ENCODE measurements at places on chromosomes 3 and 15. TPM values are rescaled to one million over a fixed set of nuclear protein-coding genes. Genes with fewer than 3 reads are reported as not detected.

DNA sequence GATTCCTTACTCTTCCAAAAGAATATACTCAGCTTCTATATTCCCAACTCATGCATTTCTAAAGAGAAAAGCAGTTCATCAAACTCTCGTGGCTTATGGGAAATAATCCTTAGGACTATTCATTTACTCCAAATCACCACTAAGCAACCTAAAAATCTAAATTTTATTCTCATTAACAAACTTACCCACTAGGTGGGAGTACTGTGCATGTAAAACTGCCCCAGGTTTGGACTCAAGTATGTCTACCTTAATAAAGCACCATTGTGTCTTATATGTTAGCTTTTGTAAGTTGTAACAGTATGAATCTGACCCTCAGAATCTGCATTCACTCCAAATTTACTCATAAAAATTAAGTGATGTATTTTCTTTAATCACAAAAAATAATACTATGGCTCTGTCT is 25.3 kb downstream of the RAD18 start:
- peak; percentile 16 for DNase-seq

Gene GCSAM
- not detected for total RNA-seq

Gene FEZF2
- total RNA-seq: not detected

GRCh38 chr15:68812597-68813431 is 7.9 kb downstream of the ANP32A start:
- DNase-seq: no peak

Gene SLC9C1
- 0.03 TPM for total RNA-seq

- no peak for DNase-seq
Observed at GRCh38 chr3:43723121-43723734, 32.5 kb downstream of the ABHD5 start.

DNA sequence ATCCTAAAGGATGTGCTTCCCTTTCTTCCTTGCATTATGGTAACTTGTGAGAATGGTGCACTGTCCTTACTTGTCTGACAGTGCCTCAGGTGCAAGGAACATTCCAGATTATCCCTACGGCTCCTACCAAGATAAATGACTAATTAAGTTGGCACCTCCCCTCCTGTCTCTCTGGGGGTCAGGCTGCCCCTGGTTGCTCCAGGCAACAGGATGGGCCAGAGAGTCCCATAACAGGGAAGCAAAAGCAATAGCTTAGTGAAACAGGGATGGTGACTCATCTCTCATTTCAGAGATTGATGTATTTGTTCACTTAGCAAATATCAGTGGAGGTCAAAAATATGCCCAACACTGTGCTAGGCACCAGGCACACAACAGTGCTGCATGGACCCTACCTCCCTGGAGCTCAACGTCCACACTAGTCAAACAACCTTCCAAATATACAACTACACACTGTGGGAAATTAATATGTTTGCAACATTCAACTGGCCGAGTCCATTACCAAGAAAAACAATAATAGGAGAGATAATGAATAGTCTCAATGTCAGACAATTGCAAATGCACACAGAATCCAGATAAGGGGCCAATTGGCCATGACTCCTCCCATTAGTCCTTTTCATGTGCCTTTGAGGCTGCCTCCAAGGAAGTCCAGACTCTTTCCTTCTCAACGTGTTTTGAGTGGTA is 249.0 kb downstream of the TLE3 start:
- DNase-seq: no peak

Gene SLC15A2
- total RNA-seq: 6.5 TPM

GRCh38 chr3:29241855-29242254 is 39.0 kb upstream of the RBMS3 start:
- DNase-seq: no peak

DNA sequence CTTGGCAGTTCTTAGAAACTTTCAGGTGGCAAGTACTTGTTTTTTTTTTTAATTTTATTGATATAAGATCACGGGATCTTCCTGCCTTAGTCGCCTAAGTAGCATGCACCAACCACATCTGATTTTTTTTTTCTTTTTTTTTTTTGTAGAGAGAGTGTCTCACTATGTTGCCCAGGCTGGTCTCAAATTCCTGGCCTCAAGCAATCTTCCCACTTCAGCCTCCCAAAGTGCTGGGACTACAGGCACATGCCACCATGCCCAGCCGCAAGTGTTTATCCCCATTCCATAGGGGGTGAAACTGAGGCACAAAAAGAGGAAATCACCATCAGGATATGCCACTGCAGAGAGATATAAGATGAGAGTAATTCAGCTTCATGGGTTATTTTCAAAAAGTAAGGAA is 102.9 kb downstream of the IGF2BP2 start:
- no peak for DNase-seq

GRCh38 chr3:173735841-173736240 is 338.3 kb downstream of the NLGN1 start:
- DNase-seq: no peak

Gene CCRL2
- 1.5 TPM for total RNA-seq

DNA sequence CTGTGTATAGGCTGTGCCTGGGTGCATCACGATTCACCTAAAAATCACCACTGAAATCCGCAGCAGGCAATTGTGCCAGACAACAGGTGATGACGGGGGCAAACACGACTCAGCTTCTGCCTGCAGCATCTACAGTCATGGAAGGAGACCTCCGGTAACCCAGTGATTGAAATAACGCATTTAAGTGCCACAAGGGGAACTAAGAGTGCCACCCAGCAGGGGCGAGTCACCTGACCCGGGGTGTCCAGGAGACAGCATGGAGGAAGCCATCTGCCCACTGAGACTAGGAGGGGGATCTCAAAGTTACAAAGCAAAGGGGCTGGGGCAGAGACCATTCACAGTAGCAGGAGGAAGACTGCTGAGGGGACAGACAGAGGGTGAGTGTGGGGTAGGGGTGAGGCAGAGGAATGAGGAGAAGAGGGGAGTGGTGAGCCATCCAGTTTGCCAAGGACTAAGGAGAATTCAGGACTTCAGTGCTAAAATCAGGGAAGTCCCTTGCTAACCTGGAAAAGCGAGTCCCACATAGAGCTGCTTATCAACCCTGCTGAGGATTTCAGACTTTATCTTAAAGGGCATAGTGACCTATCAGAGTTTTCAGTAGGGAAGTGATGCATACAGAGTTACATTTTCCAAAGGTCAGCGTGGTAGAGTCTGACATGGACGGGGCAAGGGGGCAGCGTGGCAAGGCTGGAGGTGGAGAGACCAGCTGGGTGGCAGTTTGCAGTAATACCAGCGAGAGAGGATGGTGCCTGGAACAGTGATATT is 256.7 kb upstream of the HES1 start:
- no peak for DNase-seq

- peak; percentile 80 for DNase-seq
Observed at GRCh38 chr3:38003371-38003816, 12.8 kb downstream of the VILL start.

DNA sequence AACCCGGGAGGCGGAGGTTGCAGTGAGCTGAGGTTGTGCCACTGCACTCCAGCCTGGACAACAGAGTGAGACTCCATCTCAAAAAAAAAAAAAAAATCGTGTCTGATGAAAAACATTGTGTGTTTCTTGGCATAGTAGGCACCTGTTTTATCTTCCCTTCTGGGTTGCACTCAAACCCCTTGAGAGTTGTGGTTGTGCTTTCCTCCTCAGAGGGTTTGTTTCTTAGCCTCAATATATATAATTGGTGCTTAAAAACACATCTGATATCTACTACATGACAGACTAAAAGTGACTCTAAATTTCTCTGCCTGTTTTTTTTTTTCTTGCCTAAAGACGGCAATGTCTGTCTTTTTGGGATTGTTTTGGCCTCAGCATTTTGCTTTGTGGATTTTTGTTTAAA is 7.6 kb downstream of the NR1D2 start:
- DNase-seq: no peak

GRCh38 chr15:40796512-40796911 is 10.4 kb upstream of the ZFYVE19 start:
- no peak for DNase-seq

GRCh38 chr3:8311321-8311720 is 190.3 kb upstream of the LMCD1 start:
- DNase-seq: no peak

GRCh38 chr3:17740721-17741141 is 1.7 kb downstream of the TBC1D5 start:
- peak; percentile 68 for DNase-seq

- peak; percentile 75 for DNase-seq
Observed at GRCh38 chr3:123605789-123606234, 21.0 kb upstream of the HACD2 start.

DNA sequence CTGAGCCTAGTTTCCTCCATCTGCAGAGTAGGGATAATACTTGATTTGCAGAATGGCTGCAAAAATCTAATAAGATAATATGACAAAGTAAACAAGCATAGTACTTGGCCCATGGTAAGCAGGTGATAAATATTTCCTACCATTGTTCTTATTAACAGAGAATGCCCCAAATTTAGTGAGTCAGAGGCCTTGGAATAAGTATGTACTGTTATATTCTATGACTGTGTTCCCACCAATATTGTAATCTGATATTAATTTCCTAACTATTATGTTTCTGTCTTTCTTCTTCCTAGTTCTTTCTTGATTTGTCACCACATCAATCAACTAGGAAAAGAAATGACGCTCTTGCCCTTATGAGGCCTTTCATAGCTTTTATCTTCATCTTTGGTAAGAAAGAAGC is 178.4 kb upstream of the SLC2A2 start:
- DNase-seq: no peak

Gene CDCP1
- total RNA-seq: 7.0 TPM

DNA sequence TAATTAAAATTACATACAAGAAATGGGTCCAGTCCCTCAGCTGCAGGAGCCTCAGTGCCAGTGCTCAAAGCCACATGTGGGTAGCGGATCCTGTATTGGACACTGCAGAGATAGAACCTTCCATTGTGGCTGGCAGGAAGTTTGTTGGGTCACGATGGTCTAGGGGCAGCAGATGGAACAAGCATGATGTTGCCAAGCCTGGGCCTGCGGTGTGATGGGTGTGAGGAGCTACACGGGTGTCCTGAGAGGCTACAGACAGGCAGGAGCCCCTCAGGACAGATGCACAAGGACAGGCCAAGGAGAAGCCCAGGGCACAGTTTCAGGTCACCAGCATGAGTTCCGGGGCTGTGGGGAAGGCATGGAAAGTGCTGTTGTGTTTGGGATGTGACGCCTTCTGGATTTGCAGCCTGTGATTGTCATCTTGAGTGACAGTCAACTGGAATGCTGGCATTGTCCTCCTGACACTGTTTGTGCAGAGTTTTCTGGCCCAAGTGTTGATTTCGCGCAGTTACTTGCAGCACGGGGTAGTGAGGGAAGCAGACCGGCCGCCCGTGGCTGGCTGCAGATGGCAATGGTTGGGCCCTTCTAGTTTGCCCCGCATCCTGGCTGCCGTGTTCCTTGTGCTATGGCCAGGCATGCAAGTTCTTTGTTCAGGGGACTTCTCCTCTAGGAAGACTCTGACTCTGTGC is 177.1 kb downstream of the NSMCE3 start:
- no peak for DNase-seq

GRCh38 chr15:58583171-58583908 is 151.5 kb downstream of the LIPC start:
- no peak for DNase-seq

- DNase-seq: no peak
Observed at GRCh38 chr3:85838921-85839320, 880.1 kb downstream of the CADM2 start.

Gene DUOXA2
- total RNA-seq: 24.6 TPM

DNA sequence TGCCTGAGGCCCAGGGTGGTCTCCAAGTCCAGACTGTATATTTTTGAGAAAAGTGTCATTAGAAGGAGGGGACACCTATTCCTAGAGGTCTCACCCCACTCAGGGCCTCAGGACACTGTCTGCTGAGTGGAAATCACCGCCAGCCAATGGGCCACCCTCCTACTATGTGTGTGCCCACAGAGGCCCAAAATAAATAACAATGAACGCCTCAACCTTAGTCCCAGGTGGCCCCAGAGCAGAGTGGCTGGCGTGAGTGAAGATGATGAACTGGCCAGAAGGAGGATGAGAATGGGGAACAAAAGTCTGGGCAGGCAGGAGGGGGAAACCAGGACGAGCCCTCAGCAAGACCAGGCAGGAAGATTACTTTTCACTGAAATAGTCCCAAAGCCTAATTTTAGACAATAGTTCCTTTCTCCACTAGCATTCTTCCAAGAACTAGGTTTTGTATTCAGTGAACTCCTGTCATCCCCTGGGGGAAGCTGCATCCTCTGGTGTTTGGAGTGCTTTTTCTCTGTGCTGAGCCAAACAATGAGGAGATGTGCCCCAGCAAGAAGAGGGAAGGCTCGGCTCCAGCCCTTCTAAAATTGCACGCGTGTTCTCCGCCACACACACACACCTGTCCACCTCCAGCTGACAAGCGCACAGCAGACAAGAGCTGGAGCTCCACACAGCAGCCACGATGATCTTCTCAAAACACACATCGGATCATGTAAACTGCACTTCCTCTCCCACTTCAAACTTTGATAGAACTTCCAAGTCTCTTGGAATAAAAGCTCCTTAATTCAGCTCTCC is 72.2 kb downstream of the ADCY5 start:
- no peak for DNase-seq

Data from hepatocyte (in vitro differentiated cells).